HS-5 (cell line): ENCODE measurements at places on chromosomes 11 and 22.
A peak's percentile ranks its signal among the peaks of the same experiment; 100 is the strongest.

GRCh38 chr11:20084921-20085814 is 75.1 kb downstream of the DBX1 start:
- DNase-seq, result no peak

DNA sequence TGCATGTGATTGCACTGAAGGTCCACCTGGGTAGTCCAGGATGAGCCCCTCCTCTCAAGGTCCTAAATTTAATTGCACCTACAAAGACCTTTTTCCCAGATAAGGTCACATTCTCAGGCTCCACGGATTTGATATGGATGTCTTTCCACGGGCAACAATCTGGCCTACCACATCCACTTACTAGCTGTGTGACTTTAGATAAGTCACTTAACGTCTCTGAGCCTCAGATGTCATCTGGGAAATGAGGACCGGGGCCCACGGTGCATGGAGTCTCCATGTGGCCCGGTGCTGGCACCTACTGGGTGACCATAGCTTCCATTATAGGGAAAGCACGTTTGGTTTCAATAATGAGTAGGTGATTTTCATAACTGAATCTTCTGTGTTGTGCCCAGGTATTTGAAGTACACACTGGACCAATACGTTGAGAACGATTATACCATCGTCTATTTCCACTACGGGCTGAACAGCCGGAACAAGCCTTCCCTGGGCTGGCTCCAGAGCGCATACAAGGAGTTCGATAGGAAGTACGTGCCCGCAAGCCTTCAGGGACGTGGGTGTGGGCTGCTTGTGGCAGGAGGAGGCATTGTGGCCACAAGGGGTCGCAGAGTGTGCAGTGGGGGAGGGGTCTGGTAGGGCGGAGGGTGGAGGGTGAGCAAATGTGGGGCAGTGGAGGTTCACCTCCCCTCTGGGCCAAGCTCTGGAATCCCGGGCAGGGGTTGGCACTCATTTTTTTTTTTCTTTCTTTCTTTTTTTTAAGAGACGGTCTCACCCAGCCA is 55.7 kb downstream of the ARHGAP8 start:
- no peak for DNase-seq

DNA sequence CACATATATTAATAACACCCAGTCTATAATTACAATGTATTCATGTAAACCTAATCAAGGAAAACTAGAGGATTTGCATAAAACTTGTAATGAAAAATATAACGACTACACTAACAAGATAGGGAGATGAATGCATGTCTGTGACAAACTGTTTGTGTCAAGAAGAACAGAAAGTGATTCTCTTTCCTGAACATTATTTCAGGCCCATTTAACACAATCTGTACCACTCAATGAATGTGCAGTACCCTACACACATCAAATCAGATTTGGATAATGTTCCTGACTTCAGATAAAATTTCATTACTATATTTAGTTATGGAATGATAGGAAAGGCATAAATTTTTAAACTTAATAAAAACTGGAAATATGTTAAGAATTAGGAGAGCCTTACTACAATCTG is 93.1 kb downstream of the CADM1 start:
- no peak for DNase-seq

DNA sequence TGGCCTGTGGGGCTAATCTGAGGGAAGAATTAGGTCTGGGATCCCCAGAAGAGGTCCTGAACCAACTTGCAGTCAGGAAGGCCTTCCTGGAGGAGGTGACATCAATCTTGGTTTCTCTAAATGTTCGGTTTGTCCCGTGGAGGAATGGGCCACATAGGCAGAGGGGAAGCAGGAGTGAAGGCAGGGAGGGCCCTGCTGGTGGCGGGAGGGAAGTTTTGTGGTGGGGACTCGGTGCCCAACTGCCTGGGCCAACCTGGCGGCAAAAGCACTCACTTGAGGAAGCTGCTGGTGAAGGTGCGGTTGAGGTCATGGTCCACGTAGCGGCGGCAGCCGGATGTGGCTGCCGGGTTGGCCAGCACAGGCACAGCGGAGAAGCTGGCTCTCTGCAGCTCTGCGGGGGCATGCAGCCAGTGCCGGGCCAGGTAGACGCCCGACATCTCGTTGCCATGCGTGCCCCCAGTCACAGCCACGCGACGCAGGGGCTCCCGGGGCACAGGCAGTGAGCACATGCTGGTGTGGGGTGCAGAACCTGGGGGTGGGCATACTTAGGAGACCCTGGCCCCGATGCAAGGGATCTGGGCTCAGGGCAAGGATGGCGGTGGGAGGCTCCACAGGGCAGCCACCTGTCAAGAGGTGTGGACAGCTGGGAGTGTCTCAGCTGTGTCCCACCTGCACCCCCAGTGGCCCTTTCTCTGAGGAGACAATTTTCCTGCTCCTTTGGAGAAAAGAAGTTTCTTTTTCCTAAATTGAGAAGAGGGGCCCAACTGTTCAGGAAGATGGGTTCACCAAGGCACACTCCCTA is 3.8 kb downstream of the ACY3 start:
- DNase-seq, result no peak

DNA sequence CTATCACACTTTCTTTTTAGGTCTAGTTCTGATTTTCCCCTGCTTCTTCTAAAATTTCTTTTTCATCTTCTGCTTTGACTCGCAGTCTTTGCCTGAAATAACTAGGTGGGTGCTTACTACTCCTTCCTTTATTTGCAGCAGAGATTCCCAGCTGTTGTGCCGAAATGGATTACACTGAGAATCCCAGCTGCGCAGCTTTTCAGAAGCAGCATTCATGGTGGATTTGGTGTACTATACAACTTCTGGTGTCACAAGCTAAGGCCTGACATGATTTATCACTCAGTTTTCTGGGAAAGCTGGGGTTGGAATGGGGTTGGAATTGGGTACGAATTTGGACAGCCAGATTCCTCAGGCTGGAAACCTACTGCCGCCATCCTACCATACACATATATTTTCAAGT is 6.0 kb upstream of the XKR3 start:
- no peak for DNase-seq

GRCh38 chr11:128222245-128222884 is 365.0 kb downstream of the ETS1 start:
- DNase-seq, result no peak

GRCh38 chr22:38843201-38843656 is 599 bp downstream of the NPTXR start:
- peak; percentile 33 for DNase-seq

- DNase-seq, result no peak
These were observed 19.8 kb downstream of the FAM118A start for GRCh38 chr22:45329530-45329936.

DNA sequence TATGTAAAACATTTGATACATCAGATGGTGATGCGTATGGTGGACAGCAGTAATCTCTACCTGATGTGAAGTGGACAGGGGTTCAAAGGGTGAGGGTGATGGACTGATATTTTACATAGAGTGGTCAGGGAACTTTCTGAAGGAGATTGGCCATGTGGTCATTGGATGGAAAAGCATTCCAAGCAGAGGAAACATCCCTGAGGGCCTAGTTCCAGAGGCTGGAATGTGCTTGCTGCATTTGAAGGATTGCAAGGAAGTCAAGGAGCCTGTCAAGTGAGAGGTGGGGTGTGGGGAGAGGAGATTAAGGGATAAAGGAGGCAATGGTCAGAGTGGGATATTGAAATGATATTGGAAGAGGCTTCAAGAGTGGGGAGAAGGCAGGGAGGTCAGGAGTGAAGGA is 151.9 kb upstream of the NTM start:
- DNase-seq, result no peak

DNA sequence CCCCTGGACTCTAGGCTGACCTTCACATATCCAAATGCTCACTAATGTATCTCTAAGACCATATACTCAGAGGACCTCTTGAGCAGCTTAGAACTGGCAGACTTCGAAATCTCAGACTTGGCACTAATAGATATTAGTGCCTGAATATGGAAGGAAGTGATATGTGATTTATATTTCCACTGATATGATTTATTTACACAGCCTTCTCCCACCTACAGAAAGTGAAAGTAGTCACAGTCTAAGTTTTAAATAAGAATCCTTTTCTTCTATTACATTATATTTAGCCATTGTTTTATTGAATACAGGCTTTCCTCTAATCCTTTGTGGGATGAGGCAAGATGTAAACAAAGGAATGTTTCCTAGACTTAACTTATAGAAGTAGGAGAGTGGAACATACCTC is 6.7 kb upstream of the NAV2 start:
- no peak for DNase-seq

GRCh38 chr11:287821-288477 is 977 bp upstream of the PGGHG start:
- no peak for DNase-seq

- DNase-seq, result no peak
These were observed 116.2 kb downstream of the NCAM1 start for GRCh38 chr11:113077379-113077778.

DNA sequence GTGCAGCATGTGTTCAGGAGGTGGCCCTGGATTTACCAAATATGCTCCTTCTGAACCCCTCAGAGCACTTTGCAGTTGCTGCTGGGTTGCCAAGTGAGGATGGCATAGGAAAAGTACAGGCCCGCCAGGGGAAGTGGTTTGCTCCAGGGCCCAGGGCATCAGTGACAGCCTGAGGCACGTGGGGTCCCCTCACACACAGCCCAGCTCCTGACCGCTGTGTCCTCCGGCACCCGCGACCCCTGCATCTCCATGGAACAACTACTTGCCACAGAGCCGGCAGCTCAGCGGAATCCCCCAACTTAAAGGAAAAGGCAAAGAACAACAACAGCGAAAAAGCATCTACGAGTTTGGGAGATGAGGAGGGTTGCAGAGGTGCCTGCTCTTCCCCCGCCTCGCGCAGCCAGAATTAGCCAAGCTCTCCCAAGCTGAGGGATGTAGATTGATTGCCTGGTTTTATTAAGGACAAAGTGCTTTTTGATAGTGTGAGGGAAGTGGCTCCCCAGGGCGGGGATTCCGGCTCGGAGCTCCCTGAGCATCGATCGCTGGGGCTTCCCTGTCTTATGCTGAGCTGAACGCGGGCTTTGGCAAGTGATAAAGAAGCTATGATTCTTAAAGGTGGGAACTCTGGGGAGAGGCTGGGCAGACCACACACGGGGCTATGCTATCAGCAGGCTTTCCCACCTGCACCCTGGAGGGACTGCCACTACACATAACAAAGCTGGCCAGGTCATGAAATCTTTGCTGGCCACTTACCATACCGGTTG is 174.5 kb downstream of the CEP164 start:
- no peak for DNase-seq

DNA sequence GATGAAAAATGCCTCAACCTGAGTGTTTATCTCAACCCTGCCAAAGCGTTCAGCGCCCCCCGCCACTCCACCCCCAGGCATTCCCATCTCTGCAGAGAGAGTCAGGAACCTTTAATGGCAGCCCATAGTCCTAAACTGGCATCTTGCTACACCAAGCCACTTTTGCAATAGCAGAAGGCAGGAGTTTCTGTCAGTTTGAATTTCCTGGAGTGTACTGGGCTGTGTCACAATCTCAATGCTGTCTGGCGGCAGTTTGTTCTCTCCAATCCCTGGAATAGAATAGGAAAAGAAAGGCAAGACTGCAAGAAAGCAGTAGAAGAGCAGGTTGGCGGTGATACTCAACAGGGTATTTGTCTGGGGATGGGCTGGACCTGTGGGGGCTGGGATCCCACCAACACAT is 32.9 kb upstream of the FLI1 start:
- no peak for DNase-seq

- DNase-seq, result peak; percentile 49
These were observed 11.6 kb upstream of the ALKBH3 start for GRCh38 chr11:43868852-43869567.

DNA sequence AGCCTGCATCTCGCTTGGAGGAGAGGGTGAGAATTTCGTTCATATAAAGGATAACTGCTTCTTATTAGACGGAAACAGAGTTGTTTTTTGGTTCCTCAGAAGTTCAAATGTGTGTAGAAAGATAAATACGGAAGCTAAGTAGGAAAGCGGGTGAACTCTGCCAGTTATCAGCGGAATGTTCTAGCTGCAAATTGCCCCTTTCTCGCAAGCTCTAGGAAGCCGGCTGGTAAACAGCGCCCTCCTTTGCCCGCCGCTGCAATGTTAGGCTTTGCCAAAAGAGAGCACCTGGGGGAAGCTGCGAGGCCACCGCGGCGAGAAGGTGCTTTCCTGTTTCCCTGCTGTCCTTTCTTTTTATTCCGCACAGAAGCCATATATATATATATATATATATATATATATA is 67.0 kb downstream of the IGLL5 start:
- DNase-seq, result no peak

- DNase-seq, result no peak
These were observed 26.1 kb upstream of the CTSC start for GRCh38 chr11:88363648-88364065.

- DNase-seq, result no peak
These were observed 52.5 kb upstream of the VSTM5 start for GRCh38 chr11:93902921-93903320.

- DNase-seq, result no peak
These were observed 11.4 kb downstream of the TBCEL start for GRCh38 chr11:121035169-121035755.

DNA sequence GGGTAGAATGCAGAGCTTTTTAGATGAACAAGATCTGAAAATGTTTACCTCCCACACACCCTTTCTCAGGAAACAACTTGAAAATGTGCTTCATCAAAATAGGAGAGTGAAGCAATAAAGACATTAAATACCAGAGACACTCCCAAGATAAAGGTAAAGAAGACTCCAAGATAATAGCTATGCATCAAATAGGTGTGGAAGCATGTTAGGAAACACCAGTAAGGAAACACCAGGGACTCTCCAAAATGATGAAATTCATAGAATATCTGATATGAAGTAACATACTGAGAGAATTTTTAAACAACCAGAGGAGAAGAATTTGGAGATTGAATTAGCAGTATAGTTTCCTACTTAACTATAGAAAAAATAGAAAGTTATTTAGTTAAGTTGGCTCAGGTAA is 57.0 kb downstream of the OR10A6 start:
- no peak for DNase-seq

DNA sequence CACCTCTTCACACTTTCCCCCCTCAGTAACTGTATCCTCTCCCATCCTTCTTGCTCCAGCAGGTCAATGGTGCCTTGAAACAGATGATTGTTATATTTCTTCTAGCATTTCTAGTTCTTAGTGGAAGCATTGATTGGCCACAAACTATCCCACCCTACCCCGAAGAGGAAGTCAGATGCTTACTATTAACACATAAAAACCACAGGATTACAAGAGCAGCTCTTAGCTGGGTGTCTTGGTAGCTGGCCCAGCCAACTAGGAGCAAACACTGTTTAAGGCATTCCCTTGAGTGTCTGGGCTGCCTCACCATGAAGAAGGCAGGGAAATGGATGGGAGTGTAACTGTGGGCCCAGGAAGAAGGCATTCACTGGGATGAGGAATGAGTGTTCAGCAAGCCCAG is 176.6 kb downstream of the GRIK4 start:
- no peak for DNase-seq

DNA sequence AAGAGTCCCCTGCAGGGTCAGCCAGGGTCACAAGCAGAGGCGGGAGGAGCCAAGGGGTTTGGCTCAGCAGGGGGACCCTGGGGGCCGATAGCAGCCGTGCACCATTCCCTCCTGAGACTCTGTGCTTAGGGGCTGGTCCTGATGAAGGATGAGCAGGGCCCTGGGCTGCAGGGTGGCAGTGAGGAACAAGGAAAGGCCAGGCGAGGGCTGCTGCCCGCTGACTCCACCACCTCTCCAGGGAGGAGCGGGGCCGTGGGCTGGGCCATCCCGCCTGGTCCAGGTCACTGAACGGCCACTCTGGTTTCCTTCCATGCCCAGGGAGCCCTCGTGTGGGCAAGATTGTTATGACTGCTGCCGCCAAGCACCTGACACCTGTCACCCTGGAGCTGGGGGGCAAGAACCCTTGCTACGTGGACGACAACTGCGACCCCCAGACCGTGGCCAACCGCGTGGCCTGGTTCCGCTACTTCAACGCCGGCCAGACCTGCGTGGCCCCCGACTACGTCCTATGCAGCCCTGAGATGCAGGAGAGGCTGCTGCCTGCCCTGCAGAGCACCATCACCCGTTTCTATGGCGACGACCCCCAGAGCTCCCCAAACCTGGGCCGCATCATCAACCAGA is 9.2 kb upstream of the NDUFS8 start:
- no peak for DNase-seq
